Activated gamma-delta T cell (primary cell): ENCODE measurements at places on chromosomes 4 and X.

GRCh38 chr4:61400439-61401038 is 200.4 kb downstream of the ADGRL3 start:
- DNase-seq, result no peak

DNA sequence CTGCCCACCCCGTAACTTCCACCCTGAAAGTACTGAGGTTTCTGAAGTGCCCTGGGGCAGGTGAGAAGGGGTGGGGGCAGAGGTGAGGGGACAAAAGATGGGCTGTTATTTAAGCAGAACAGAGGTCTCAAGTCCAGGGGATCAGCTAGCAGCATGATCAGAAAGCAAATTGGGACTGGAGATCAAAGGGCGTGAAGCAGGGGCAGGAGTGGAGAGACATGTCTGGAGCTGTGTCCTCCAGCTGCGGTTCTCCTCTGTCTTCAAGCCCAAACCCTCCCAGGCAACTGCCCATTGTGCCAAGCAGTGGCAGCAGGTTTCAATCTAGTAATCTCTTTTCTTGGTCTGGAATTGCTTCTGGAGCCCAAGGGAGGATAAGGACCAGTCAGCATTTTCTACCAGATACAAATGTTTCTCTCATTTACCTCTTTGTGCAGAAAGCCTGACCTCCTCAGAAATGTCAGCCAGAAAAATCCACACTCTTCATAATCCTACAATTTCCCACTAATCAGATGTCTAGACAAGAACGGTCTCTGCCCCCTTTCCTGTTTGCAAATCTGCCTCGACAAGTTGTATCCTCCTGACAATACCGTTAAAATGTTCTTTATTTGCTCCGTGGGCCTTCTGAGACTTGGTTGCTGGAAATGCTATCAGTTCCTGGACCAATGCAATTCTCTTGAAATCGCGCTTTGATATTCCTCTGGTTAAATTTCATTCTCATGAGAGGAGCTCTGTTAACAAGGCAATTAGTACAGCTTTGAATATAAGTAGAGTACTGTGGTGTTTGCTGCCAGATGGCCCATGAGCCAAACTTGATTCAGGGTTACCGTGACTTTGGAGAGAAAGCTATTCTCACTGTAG is 23.2 kb upstream of the RASL11B start:
- DNase-seq, result no peak

DNA sequence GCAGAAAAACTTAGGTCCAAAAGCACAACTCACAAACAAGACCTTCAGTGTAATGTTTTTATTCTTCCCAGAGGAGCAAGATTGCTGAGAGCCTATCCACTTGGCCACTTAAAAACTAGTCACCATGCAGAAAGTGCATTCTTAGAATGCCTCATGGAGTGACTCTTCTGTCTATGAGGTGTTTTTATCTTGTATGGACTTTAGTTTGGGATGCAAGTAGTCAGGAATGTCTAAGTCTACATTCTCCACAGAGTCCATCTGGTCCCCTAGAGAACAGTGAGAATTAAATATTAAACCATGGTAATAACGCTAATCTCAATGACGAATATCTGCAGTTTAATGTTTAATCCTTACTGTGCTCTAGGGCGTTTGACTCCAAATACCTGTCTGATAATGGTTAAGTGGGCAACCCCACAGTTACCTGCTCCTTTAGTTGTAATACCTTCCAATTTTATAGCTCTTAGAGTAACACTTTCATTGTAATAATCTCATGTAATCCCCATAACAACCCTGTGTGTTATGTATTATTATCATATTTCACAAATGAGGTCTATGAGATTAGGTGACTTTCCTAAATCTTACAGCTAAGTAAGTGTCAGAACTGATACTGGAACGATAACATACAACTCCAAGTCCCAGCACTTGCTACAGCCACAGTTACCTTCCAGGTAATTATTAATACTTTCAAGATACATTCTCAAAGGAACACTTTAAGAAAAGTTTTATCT is 235.6 kb upstream of the JADE1 start:
- no peak for DNase-seq

GRCh38 chr4:183326853-183327252 is 4.6 kb upstream of the CLDN24 start:
- DNase-seq, result no peak

- no peak for DNase-seq
Observed at GRCh38 chr4:14583752-14584151, 418.5 kb upstream of the CPEB2 start.

- DNase-seq, result no peak
Observed at GRCh38 chrX:39910651-39911050, 187.1 kb downstream of the BCOR start.

DNA sequence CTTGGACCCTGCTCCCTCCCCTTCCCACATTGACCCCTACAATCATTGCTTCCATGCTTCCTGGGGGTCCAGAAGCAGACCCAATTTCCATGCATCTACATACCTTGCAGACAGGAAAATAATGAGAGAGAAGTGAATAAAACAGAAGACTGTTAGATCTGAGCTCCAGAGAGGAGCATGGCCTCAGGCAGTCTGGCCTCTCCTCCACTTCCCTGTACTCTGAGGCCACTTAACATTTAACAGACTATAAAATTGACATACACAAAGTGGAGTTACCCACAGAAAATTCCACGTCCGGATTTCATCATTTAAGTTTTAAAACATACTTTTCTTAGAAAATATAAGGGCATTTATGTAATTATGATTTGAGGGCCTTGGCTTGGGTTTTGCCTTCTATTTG is 2.1 kb upstream of the PRSS12 start:
- no peak for DNase-seq

DNA sequence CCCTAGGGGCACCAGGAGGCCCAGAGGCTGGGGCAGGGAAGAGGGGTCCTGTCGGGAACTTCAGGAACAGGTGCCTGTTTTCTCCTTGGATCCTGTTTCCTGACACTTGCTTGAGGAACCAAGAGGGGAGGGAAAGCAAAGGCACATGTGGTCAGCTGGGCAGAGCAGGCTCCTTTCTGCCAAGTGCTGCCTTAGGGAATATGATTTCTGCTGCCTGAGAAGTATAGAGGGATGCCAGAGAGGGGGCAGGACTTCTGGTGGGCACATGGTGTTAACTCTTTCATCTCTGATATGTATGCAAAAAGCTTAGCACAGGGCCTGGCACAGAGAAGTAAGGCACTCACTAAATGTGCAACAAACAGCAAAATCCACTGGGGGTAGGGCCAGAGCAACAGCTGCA is 51.2 kb upstream of the PJA1 start:
- no peak for DNase-seq

DNA sequence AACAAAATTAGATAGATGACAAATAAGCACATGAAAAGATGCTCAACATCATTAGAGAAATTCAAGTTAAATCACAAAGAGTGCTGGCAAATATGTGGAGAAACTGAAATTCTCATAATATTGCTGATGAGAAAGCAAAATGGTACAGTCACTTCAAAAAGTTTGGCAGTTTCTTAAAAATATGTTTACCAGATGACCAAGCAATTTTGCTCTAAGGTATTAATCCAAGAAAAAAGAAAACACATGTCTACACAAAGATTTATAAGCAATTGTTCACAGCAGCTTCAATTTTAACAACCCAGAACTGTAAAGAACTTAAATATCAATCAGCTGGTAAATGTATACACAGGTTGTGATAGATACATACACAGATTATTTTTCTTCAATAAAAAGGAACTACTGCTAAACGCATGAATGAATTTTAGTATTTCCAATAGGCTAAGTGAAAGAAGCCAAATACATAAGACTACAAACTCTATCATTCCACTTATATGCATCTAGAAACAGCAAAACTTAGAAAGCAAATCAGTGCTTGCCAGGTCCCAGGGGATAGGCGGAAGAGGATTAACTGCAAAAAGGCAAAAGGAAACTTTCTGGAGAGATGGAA is 11.7 kb downstream of the OTUD4 start:
- no peak for DNase-seq

DNA sequence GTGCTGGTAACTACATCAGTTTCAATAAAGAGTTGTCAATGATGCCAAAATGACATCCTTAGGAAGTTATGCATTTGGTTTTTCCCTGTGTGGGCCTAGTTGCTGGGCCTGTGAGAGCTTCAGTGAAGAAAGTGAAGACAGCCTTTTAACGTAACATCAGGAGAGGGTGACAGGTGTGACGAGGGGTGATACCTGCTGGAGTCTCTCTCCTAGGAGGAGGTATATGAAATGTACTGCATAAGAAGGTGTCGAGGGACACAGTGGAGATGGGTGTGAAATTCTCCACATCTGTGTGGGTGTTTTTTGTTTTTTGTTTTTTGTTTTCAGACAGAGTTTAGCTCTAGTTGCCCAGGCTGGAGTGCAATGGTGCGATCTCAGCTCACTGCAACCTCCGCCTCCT is 49.2 kb downstream of the EVC start:
- no peak for DNase-seq

DNA sequence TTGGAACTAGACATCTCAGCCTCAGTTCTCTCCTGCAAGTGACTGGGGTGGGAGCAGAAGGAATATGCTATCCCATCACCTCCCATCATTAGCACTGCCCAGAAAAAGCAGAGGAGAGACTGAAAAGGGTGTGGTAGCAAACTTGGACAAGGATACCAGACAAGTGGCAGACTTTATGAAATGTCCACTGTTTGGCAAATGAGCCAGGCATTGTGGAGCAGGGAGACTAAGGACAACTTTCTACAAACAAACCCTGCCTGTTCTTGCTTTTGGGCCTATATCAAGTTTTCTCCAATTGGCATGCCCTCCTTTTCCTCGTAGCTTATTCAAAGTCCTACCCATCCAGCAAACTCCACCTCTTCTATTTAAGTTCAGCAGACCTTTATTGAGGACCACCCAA is 41.6 kb downstream of the ZCCHC12 start:
- DNase-seq, result no peak

- no peak for DNase-seq
Observed at GRCh38 chr4:104726002-104726401, 231.3 kb upstream of the CXXC4 start.

DNA sequence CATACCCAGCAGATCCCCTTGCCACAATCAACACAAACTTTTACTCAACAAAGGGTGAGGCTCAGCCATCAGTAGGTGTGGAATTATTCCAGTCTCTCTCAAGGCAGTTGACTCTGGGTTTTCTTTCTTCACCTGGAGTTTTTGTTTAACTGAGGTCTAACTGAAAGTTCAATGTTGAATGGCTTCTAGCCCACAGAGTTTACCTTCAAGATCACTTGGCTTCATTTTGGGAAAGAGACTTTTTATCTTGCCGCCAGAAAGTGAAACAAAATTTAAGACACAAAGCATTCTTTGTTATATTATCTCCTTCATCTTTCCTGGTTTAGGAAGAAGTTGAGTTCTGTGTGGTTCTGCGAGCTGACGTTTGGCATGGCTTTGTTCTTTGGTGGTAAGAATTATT is 83.8 kb upstream of the RASGEF1B start:
- no peak for DNase-seq

DNA sequence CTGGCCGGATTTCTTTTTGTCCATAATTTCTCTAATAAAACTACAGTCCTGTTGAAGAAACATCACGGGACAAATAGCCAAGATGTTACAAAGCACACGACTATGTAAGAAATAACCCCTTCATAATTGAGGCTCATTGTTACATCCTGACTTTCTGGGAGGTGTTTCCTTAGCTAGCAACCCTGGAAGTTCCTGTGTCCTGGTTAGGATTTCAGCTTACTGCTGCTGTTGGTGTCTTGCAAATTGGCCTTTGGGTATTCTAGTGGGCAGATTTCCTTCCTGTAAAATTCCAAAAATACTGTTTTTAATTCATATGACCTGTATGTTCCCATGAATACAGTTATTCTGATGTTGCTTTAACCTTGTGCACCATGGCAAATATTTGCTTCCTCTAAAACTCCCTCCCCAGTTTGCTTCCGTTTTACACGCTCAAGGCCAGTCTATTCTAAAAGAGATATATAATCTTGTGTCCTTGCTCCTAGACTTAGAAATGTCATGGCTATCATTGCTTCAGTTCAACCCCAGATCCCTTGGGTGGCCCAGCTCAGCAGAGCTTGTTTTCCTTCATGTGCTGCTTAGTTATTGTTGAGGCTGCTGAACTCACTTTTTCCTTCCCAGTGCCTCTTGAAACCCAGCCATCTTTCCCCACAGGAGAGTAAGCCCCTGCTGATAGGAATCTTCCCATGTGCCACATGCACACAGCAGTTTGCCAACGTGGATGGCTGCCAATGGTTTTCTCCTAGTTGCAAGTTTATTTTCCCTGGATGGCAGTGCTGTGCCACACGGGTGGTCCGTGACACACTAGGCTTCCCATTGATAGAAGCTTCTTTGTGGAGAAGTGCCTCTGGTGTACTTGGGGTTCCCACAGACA is 75.8 kb downstream of the TSPAN7 start:
- DNase-seq, result no peak

- no peak for DNase-seq
Observed at GRCh38 chrX:50889582-50889981, 21.0 kb upstream of the BMP15 start.
